ENCODE measurements at places on chromosomes 2 and 18. TPM values are rescaled to one million over a fixed set of nuclear protein-coding genes. Genes with fewer than 3 reads are reported as not detected.

Gene LINC00305
- total RNA-seq, result not detected

Gene LAMA3
- total RNA-seq, result 19.1 TPM

Gene NT5C1B
- total RNA-seq, result not detected

Gene NCOA1
- total RNA-seq, result 11.9 TPM

Gene AQP12A
- not detected for total RNA-seq

Gene PLA2R1
- 10.0 TPM for total RNA-seq

Gene IL36RN
- 0.09 TPM for total RNA-seq

Gene LRP1B
- total RNA-seq, result under 0.01 TPM

Gene GALNT13
- total RNA-seq, result 17.2 TPM

Gene RPRM
- not detected for total RNA-seq

Gene ASB18
- not detected for total RNA-seq

Gene HNMT
- total RNA-seq, result 84.5 TPM

Gene REG1B
- not detected for total RNA-seq

Gene PPM1G
- total RNA-seq, result 67.7 TPM

Gene ZNF385B
- total RNA-seq, result not detected

Gene DDX1
- 58.7 TPM for total RNA-seq

Gene HRH4
- total RNA-seq, result under 0.01 TPM

Gene GTF2A1L
- 0.09 TPM for total RNA-seq

Gene IL36G
- not detected for total RNA-seq

Gene TXNDC2
- total RNA-seq, result under 0.01 TPM

Gene RANBP2
- total RNA-seq, result 63.2 TPM

Gene FEV
- not detected for total RNA-seq

Gene UGT1A8
- total RNA-seq, result 0.71 TPM

Gene CRYBA2
- total RNA-seq, result not detected

Gene C2orf74
- 14.6 TPM for total RNA-seq

Gene TBR1
- not detected for total RNA-seq

Gene IL1F10
- total RNA-seq, result not detected

Gene CMPK2
- 0.43 TPM for total RNA-seq

Gene SRD5A2
- total RNA-seq, result not detected

Gene RNF125
- 0.28 TPM for total RNA-seq

Gene OTOF
- total RNA-seq, result 0.14 TPM

Gene HOXD12
- total RNA-seq, result not detected

Gene EHBP1
- total RNA-seq, result 86.7 TPM

Gene C2orf78
- not detected for total RNA-seq

Gene SLC9A2
- not detected for total RNA-seq

Gene CAVIN2
- total RNA-seq, result 10.4 TPM

Gene GAL3ST2
- 0.18 TPM for total RNA-seq

Gene CDK15
- total RNA-seq, result 6.6 TPM

Gene TLX2
- total RNA-seq, result not detected

Gene CRACDL
- not detected for total RNA-seq

Gene CCT7
- 317 TPM for total RNA-seq

Gene DARS1
- total RNA-seq, result 118 TPM

Gene PROKR1
- total RNA-seq, result not detected

Gene WDSUB1
- total RNA-seq, result 9.0 TPM

Gene PTH2R
- total RNA-seq, result under 0.01 TPM

Gene CHRNG
- not detected for total RNA-seq

Gene IL36A
- not detected for total RNA-seq

Gene CDH20
- 0.18 TPM for total RNA-seq

Gene TUBA3E
- total RNA-seq, result not detected

Gene ITGAV
- 258 TPM for total RNA-seq

Gene IFT172
- total RNA-seq, result 33.1 TPM

Gene AMMECR1L
- 14.2 TPM for total RNA-seq

Gene DUSP2
- 0.28 TPM for total RNA-seq

Gene KHK
- total RNA-seq, result 0.55 TPM

Measured in smooth muscle cell of bladder (primary cell).